ENCODE measurements at places on chromosomes 12 and 14. TPM values are rescaled to one million over a fixed set of nuclear protein-coding genes. Genes with fewer than 3 reads are reported as not detected.

SDSL gene
- 24.5 TPM for total RNA-seq

BCL2L2 gene
- 17.3 TPM for total RNA-seq

CLEC4C gene
- not detected for total RNA-seq

PTGDR gene
- not detected for total RNA-seq

HOXC5 gene
- 1.0 TPM for total RNA-seq

SPTB gene
- 1.5 TPM for total RNA-seq

PSMC6 gene
- 80.0 TPM for total RNA-seq

RASAL1 gene
- 0.32 TPM for total RNA-seq

CCT2 gene
- 272 TPM for total RNA-seq

DAO gene
- total RNA-seq, result not detected

All from A549 treated with AZD2906 at 1 μM for 4 hours (cell line).